EL (cell line): ENCODE measurements at places on chromosomes 2 and 18.
A peak's percentile ranks its signal among the peaks of the same experiment; 100 is the strongest.

DNA sequence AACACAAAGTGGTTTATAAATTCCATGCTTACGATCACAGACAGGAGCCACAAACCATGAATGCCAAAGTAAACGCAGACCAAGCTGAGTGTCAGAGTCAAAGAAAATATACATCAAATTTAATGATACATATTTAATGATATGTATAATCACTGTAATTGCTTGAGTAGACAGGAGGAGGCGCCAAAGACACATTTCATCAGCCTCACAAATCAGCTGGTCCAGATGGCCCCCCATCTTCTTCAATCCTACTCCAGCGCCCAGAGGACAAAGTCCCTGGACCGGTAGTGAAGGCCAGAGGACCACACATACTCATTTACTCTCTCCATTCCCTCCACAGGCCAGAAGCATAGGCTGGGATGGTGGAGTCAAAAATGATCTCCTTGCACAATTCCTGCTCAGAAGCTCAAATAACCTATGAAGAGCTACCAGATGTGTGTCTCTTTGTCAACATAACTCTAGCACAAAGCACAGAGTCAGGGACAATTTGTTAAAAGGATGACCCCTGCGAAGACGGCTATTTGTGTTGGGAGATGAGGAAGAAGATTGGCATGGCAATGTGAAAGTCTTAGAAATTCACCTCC, 149.3 kb upstream of the PGAP1 start:
- peak; percentile 30 for DNase-seq

DNA sequence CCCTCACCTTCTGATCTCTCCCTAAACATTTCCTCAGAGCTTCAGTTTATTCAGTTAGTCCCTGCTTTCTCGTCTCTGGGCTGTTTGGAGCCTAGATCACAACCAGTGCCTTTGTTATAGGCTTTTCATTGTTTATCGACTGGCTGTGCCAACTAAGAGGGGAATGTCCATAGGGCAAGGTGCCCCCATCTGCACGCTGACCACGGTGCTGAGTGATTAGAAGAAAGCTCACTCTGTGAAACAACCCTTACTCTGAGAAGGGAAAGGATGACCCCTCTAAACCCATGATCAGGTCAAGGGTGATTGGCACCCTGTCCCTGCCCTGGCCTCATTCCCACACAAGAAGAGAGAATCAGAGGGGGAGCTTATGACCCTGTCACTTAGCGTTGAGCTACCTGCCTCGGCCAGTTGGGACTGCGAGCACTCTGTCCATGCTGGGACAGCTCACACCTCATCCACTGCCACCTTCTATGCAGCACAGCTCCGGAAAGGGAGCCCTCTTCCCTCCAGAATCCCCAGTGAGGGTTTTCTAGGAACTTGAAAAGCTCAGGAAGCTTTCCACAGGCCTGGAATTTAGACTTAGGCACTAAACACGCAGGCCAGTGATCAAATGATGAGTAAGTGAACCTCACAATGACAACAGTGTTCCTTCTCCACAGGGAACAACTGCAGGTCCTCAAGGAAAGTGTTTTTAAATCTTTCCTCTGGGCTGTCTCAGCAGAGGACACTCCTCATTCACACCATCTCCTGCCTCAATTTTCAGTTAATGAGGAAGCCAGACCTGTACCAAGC, 2.3 kb upstream of the ACTG2 start:
- DNase-seq, result no peak

DNA sequence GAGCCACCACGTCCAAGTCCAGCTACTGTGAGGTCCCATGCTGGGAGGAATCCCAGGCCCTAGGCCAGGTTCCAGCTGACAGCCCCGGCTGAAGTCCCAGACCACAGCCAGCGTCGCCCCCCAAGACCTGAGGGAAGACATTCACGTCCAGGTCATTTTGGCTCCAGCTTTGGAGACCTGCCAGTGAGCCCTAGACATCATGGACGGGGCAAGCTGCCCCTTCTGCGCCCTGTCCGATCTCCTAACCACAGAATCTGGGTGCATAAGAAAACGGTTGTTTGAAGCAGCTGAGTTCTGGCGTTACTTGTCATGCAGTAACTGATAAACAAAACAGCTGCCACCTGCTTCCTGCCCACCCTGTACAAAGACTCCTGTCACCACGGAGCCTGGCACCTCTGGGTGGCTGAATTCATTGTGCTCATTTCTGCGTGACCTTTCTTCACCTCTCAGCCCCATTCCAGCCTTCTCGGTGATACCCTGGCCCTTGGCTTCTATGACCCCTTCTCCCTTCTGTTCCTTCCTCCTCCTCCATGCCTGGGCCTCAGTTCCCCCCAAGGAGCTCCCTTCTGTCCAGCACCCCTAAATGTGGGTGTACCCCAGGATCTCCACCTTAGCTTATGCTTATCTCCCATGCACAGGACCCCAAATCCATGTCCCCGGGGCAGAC, 72.6 kb upstream of the SMAD7 start:
- no peak for DNase-seq

GRCh38 chr2:105557021-105557920, 158.4 kb upstream of the FHL2 start:
- no peak for DNase-seq

DNA sequence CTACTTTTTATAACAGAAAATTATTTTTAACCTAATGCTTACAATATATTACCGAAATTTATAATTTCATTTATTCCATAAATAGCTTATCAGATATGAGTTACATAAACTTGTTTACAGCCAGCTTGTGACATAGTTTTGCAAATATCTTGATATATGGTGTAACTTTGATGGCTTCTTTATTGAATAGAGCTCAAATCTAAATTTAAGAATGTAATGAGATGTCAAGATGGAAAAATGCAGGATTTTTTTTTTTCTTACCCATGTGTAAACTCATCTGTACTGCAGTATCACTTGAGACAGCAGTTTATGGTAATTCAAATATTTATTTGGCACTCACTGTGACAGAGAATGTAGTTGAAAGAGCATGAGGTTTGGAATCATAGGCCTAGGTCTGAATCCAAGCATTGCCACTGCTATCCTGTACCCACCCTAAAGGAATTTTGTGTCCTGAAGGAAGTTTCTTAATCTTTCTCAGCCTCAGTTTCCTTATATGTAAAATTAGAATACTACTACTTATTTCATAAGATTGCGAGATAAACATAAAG, 3.8 kb downstream of the CREB1 start:
- no peak for DNase-seq

DNA sequence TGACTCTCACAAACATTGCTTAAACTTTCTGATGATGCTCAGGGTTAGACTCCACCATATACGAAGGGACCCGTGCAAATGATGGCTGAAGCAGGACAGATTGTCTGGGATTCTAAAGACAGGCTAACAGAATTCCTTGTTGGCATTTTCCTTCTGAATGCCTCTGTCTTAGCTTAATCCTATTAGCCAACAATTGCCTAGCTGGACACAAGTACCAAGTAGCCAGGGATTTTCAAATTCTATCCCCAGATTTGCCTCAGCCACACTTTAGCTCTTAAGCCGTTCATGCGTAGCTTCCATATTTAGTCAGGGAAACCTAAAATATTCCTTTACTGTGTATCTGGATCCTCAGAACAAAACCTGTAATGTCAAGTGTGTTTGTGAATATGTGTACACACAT, 40.0 kb downstream of the COL4A3 start:
- no peak for DNase-seq

GRCh38 chr18:65936678-65937077, 185.9 kb downstream of the CDH7 start:
- no peak for DNase-seq

GRCh38 chr2:205659922-205660321, 22.4 kb upstream of the NRP2 start:
- DNase-seq, result no peak

GRCh38 chr2:13009027-13009642, 292.4 kb downstream of the TRIB2 start:
- peak; percentile 31 for DNase-seq
